Stimulated activated CD8-positive, alpha-beta memory T cell treated with anti-CD3 and anti-CD28 coated beads, Interleukin-7, amount 100 ng/mL, for 24 hours (primary cell): ENCODE measurements at places on chromosomes 5 and 9.

DNA sequence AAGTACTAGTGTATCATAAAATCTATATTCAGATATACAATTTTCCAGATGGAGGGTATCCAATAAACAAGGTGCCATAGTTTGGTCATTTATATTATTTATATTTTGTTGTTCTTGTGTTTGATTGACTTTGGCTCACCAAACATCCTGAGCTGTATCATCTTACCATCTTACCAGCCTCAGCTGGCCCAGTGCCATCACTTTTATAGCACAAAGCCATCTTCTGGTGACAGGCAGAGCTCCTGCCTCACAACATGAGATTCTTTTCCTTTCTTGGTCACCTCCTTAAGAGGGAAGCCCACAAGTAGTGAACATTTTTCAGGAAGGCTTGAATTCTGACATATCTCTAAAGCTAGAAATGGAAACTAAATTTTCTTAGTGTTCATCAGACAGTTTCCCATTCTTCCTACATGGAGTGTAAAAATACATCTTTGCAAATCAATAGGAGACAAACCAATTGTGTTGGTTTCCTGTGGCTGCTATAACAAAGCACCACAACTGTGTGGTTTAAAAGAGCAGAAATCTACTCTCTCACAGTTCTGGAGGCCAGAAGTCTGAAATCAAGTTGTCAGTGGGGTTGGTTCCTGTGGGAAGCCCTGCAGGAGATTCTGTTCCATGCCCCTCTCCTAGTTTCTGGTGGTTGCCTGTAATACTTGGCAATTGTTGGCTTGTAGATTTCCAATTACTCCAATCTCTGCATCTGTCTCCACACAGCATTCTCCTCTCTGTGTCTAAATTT is 341.8 kb downstream of the MAN2A1 start:
- DNase-seq: no peak

GRCh38 chr5:126455728-126456127 is 32.5 kb downstream of the GRAMD2B start:
- DNase-seq: no peak

DNA sequence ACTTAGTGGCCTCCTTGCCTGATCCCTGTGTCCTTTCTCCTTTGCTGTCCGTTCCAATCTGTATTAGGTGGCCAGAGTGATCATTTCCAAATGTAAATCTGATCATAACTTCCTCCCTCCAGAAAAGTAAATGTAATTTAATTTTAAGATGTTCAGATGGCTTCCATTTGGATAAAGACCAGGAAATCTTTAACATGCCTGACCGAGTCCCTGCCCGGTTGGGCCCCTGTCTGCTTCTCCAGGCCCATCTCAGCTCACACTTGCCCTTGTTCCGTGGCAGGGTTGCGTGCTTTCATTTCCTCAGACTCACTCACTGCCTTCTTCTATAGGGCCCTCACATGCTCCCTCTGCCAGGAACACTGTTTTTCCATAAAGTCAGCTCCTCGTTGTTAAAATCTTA is 7.6 kb downstream of the MAP3K1 start:
- DNase-seq: no peak

DNA sequence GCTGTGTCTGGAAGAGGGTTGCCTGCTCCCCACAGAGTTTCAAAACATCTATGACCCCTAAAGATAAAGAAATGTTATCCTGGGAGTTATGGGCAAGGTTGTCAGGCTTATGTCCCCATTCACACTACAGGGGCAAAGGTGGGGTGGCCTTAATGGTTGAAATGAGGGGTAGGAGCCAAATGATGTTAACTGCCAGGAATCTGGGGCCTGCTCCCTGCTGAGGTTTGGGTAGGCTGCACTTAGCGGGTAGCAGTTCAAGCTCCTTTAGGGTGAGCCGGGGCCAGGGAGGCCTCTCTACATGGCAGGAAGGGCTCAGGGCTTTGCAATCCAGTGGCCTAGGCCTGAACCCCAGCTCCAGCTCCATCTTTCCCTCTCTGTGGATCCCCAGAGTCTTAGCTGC is 3.0 kb downstream of the FGF18 start:
- no peak for DNase-seq

- DNase-seq: no peak
Observed at GRCh38 chr9:30522486-30522885, 1862.0 kb upstream of the ACO1 start.
